Fibroblast of villous mesenchyme (primary cell): ENCODE measurements at places on chromosomes 16 and 17. TPM values are rescaled to one million over a fixed set of nuclear protein-coding genes. Genes with fewer than 3 reads are reported as not detected.

PRDM7 gene
- total RNA-seq, result not detected in 2 replicates

ATP1B2 gene
- total RNA-seq, result not detected in 2 replicates

GJD3 gene
- 2.2 and 2.9 TPM in 2 replicates for total RNA-seq

CLEC18A gene
- 0.32 and 0.86 TPM in 2 replicates for total RNA-seq

SULT1A4 gene
- total RNA-seq, result 0.43 and 1.6 TPM in 2 replicates

SLC16A6 gene
- total RNA-seq, result 1.6 and 2.2 TPM in 2 replicates

AGRP gene
- total RNA-seq, result not detected in 2 replicates
